ENCODE measurements at places on chromosomes 11 and 22.
A peak's percentile ranks its signal among the peaks of the same experiment; 100 is the strongest.

DNA sequence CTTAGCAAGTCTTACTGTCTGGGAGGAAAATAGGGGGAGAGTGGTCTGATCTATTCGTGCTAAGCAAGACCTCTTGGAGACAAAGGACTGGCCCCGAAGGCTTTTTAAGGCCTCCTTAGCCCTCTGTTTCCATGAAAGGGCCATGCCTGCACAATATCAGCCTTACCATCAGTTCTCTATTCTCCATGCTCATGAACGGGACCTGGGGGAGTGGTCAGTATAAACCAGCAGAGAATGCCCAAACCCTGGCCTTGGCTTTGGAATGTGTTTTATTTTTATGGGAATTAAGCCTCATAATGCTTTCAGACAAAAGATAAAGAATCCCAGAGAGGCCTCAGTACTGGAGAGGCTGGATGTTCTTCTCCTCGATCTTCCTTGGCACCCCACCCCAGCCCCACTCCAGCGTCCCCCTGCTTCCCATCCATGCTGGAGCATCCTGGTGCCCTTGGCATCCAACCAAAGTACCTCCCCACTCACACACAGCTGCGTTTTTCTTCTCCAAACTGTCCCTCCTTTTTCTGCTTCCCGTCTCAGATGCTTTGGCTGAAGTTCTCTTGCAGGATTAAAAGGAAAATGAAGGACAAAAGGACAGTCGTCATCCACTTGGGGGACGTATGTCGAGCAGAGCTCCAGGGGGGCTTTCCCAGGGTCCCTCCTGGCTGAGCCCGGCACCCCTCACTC, 18.6 kb downstream of the FXYD6 start:
- peak; percentile 90 for DNase-seq

DNA sequence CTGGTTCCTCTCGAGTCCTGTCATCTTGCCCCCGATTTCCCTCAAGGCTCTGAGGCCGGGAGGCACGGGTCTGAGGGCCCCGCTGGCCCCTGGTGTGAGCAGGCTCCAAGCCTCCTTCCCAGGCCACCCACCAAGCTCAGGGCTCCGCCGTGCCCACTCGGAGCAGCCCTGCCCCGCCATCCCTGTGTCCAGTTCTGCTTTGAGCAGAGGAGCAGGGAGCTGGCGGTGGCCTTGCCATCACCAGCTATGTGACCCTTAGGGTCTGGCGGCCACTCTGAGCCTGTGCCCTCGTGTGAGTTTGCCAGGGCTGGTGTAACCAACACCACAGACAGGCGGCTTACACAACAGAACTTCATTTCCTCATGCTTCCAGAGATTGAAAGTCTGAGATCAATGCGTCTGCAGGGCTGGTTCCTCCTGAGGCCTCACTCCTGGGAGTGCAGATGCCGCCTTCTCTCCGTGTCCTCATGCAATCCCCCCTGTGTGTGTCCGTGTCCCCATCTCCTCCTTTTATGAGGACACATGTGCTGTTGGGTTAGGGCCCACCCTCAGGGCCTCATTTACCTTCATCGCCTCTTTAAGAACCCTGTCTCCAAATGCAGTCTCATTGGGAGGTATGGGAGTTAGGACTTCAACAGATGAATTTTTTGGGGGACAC, 36.5 kb upstream of the CELSR1 start:
- DNase-seq = no peak

DNA sequence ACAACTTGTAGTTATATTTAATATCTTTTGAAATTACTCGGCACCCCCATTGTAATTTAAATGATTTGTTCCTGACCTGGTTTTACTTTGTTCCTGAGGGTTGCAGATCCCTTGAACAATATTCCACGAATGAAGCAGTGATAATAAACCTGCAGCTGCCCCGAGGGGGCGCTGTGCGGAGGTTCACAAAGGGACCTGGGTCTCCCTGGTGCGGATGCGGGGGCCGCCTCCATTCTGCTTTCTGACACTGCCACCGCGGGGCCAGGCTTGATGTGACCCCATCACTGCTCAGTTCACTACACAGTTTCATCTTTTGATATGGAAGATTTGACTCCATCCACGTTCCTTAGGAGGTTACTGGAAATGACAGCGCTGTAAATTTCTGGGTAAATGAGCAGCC, 62.9 kb upstream of the PRODH start:
- peak; percentile 56 for DNase-seq

- no peak for DNase-seq
Measured at GRCh38 chr22:47512617-47513016, 750.2 kb downstream of the TBC1D22A start.

- DNase-seq = no peak
Measured at GRCh38 chr11:32420937-32421901, 14.1 kb downstream of the WT1 start.

DNA sequence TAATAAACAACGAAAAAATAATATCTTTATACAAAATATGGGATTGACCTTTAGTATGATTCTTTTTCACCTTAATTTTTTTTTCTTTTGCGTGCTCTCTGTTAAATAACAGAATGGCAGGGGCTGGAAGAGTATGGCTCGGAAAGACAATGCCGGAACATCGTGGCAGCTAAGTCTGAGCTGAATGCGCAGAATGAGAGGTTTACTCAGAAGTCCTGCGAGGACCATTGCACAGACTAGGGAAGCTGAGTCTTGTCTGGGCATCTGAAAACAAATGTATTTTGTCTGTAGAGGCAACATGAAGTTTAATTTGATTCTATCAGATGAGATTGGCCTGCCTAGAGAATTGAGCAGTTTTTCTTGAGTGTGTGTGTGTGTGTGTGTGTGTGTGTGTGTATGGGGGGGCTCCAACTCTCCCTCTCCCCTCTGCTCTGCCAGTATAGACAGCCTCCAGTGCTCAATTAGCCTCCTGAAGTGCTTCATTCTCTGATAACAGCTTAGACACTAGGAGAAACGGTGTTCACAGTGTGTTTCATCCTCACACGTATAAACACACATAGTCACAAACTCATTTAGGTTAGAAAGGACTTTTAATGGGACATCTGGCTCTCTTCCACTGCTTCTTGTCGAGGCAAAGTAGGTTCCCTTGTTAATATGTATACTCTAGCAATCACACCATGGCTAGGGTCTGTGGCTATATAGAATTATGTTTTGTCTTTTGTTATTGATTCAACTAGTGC, 244.3 kb upstream of the SORL1-AS1 start:
- DNase-seq = no peak

- no peak for DNase-seq
Measured at GRCh38 chr22:24406322-24407277, 20.8 kb upstream of the ADORA2A start.

GRCh38 chr11:116890193-116890592, 52.8 kb upstream of the APOA1 start:
- no peak for DNase-seq

DNA sequence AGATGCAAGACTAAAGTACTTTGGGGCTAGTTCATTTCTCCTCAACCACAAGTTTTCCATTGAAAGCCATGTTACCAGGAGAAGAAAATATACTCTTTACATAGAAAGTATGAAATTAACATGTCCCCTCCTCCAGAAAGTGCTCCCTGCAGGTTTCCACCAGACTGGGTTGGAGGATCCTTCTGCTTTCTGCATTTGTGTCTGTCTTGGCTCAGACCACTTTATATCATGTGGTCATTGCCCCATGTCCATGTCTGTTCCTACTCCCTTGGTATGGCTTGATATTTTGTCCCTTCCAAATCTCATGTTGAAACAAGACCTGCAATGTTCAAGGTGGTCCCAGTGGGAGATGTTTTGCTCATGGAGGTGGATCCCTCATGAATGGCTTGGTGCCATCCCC, 28.4 kb upstream of the ACER3 start:
- no peak for DNase-seq

DNA sequence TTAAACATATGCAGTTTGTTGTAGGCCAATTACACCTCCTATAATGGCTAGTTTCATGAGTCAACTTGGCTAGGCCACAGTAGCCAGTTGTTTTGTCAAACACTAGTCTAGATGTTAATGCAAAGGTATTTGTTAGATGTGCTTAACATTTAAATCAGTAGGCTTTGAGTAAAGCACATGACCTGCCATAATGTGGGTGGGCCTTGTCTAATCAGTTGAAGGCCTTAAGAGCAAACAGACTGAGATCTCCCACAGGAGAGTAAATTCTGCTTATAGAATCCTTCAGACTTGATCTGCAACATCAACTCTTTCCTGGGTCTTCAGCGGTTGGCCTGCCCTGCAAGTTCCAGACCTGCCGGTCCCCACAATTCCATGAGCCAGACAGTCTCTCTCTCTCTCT, 1345.9 kb downstream of the BRD1 start:
- no peak for DNase-seq

DNA sequence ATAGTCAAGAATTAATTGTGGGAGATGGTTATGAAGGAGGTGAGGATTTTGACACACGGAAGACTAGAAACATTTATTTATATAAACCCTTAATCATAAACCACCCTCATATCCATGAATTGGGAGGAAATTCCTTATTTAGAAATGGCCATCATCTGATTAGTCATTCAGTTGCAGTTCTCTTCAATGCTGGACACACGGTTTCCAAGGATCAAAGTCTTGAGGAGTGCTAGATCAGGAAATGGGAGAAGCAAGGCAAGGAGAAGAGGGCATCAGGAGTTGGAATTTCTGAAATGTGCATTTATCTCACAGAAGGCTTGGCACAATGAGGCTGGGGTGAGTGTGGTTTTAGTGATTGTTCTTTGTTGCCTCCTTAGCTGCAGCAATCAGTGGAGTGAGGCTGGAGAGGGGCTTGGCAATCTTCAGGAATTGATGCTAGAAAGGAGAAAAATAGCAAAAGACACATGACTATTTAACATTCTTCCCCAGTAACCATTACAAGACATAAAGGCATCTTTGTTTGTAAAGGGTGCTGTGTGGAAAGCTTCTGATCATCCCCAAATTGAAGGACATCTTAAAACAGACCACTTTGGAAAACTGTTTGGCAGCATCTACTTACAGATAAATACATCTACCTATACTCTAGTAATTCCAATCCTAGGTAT, 21.6 kb upstream of the GDPD4 start:
- DNase-seq = no peak

GRCh38 chr11:64095273-64095817, 59.6 kb downstream of the FLRT1 start:
- no peak for DNase-seq

- no peak for DNase-seq
Measured at GRCh38 chr22:35467681-35468434, 67.9 kb downstream of the MCM5 start.

GRCh38 chr22:39212721-39213376, 31.9 kb downstream of the PDGFB start:
- no peak for DNase-seq

DNA sequence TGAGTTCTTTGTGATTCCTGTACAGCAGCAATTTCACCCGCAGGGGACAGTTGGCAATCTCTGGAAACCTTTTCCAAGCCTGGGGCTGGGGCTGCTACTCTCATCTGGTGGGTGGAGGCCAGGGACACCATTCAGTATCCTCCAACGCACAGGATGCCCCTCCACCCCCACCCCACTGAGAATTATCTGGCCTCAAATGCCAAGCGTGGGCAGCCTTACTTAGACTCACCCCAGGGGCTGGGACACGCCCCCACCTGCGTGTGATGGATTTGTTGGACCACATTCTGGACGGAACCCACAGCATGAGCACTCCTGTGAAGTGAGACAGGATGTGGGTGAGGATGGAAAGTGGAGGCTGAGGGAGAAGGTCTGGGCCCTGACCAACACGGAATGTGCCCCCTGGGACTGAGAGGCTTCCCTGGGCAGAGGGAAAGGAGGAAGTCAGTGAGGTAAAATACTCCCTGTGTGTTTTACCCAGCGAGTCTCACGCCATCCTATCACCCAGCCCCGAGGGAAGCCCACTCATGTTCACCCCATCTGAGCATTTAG, 13.7 kb downstream of the RASD2 start:
- DNase-seq = no peak

GRCh38 chr22:28395920-28396753, 283.5 kb downstream of the TTC28 start:
- DNase-seq = no peak

Measured in HAP-1 (cell line).